Astrocyte (in vitro differentiated cells and primary cell): ENCODE measurements at places on chromosomes 5 and 9. TPM values are rescaled to one million over a fixed set of nuclear protein-coding genes. Genes with fewer than 3 reads are reported as not detected.
A peak's percentile ranks its signal among the peaks of the same experiment; 100 is the strongest.

Gene HAVCR1
- 1.3 and 2.0 TPM in 2 replicates for total RNA-seq

Gene CER1
- 2.2 and 2.8 TPM in 2 replicates for total RNA-seq

Gene ELP1
- 20.7 and 23.4 TPM in 2 replicates for total RNA-seq

Gene GTF3C4
- total RNA-seq: 27.3 and 27.9 TPM in 2 replicates

Gene PTPDC1
- total RNA-seq: 5.1 and 5.4 TPM in 2 replicates

Gene IL4
- total RNA-seq: not detected in 2 replicates

Gene PTGS1
- 0.23 and 0.41 TPM in 2 replicates for total RNA-seq

Gene SH2D3C
- 4.6 and 5.8 TPM in 2 replicates for total RNA-seq

GRCh38 chr5:139482050-139482889 is at the start of gene STING1:
Gene STING1, minus strand, starts transcription at chr5:139482758. Its CDS starts 1,054 bp downstream, at chr5:139481704.
- peak within 1 kb of the TSS; percentile 94 for H3K27ac ChIP-seq
- H3K4me1 ChIP-seq: peaks cover 23% of the 10 kb centered on the region
- DNase-seq: peak; percentile 93
- no peaks in the 10 kb centered on the region for H3K36me3 ChIP-seq
- H3K27me3 ChIP-seq: no peaks in the 10 kb centered on the region

- H3K27me3 ChIP-seq: peaks cover 8% of the 10 kb centered on the region
- H3K4me1 ChIP-seq: peaks cover 13% of the 10 kb centered on the region
- no peak overlapping the region for H3K4me3 ChIP-seq
- H3K27ac ChIP-seq: no peak overlapping the region
These were observed 60.7 kb downstream of the NRG2 start for GRCh38 chr5:139982157-139982974.

DNA sequence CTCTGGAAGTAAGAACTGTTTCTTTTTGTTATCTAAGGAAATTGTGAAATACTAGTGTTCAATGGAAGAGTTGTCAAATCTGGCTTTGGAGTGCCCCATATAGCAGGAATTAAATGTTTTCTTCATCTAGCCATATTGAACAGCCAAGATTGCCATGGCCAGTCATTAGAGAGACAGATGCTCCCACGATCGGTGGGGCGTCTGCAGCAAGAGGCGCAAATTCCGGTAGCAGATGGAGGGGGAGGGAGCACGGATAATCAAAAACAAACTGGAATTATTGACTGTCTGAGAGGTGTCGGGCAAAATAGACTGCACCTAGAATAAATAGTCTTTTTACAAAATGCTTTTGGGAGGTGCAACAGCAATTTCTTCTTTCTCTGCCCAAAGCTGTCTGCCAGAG is 139.1 kb upstream of the FSTL4 start:
- H3K27ac ChIP-seq: no peak overlapping the region
- no peaks in the 10 kb centered on the region for H3K36me3 ChIP-seq
- H3K4me3 ChIP-seq: no peak overlapping the region
- no peak for DNase-seq

DNA sequence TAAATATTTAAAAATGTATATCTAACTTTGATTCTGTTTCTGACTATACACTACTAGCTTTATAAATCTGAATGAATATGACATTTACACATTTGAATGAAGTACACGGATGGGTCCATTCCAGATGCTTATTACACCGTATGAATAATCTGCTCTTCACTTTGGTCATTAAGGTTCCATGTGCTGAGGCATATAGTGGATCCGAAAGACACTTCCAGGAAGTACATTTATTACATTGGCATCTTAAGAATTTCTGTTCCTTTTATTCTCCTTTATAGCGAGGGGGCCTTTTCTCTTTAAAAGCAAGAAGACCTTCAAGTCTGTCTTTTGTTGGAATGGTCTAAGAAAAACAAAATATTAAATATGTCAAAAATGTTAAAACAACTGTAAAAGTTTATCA is 147.6 kb downstream of the AUH start:
- no peaks in the 10 kb centered on the region for H3K36me3 ChIP-seq
- peak; percentile 48 for DNase-seq
- no peak overlapping the region for H3K4me3 ChIP-seq

- DNase-seq: no peak
- no peaks in the 10 kb centered on the region for H3K36me3 ChIP-seq
- H3K4me1 ChIP-seq: no peaks in the 10 kb centered on the region
- H3K27ac ChIP-seq: no peak overlapping the region
- H3K4me3 ChIP-seq: no peak overlapping the region
These were observed 1.9 kb downstream of the FOXB2 start for GRCh38 chr9:77021291-77021894.

DNA sequence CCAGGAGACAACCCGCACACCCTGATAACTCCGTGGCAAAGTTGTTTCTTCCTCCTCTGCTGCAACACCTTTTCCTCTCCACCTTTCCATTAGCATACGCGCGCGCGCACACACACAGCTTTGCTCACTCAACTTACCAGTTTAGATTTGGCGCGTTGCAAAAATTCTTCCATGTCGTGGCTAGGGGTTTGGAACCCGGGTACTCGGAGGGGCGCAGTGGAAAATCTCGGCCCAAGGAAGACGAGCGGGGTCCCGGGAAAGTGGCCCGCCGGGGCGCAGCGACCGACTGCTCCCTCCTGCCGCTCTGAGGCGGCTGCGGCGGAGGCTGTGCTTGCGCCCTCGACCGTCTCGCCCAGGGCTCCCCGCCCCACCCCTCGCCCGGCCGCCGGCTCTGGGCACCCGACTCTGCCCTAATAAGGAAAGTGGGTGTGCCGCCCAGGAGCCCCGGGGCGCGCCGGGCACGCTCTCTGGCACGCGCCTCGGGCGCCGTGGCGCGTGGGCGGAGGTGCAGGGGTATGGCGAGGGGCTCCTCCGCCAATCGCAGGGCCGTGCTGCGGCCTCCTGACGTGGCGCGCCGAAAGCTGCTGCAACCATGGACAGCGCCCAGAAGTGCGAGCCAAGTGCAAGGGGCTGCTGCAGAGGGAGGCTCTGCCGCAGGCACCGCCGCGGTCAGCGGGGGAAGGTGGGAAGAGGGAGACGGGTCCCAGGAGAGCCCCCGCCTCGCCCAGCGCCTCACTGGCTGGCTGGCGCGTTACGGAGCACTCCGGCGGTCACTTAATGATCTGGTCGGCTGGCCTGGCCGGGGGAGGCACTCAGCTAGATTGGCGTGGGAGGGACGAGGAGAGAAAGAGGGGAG is at the start of gene PRUNE2:
Gene PRUNE2, minus strand, starts transcription at position 324 of the 856 bp plus-strand sequence. Its CDS starts 151 bp downstream, at position 173.
- no peaks in the 10 kb centered on the region for H3K36me3 ChIP-seq
- H3K4me3 ChIP-seq: peak within 1 kb of the TSS; percentile 60
- DNase-seq: peak; percentile 84
- no peaks in the 10 kb centered on the region for H3K4me1 ChIP-seq

- DNase-seq: peak; percentile 98
- no peaks in the 10 kb centered on the region for H3K36me3 ChIP-seq
- H3K4me1 ChIP-seq: peaks cover 46% of the 10 kb centered on the region
- H3K27ac ChIP-seq: peak overlapping the region; percentile 84
- no peaks in the 10 kb centered on the region for H3K27me3 ChIP-seq
These were observed 26.2 kb downstream of the WWC1 start for GRCh38 chr5:168317521-168318147.

GRCh38 chr5:173806270-173807035 is 81.7 kb upstream of the CPEB4 start:
- no peaks in the 10 kb centered on the region for H3K36me3 ChIP-seq
- no peak overlapping the region for H3K4me3 ChIP-seq
- no peaks in the 10 kb centered on the region for H3K4me1 ChIP-seq
- DNase-seq: no peak

DNA sequence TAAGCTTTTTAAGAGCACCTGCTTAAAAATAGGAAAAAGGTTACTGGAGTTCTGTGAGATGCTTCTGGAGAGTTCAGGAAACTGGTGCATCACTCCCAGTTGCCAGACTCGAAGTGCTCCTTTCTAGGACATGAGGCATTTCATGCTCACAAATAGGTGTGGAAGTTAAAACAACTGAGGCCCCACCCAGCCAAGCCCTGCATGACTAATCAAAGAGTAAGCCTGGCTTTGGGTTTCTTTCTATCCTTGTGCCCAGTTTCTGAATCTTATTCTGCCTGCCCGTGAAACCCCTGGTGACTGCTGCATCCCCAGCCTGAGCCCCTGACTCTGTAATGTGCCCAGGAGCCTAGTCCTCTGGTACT is 7.7 kb downstream of the SPINK9 start:
- no peak overlapping the region for H3K4me3 ChIP-seq
- H3K36me3 ChIP-seq: no peaks in the 10 kb centered on the region
- no peaks in the 10 kb centered on the region for H3K4me1 ChIP-seq
- H3K27ac ChIP-seq: no peak overlapping the region
- no peaks in the 10 kb centered on the region for H3K27me3 ChIP-seq

GRCh38 chr5:132012371-132013005 is 1.0 kb upstream of the ACSL6 start:
- peaks cover 31% of the 10 kb centered on the region for H3K27me3 ChIP-seq
- no peaks in the 10 kb centered on the region for H3K36me3 ChIP-seq
- H3K27ac ChIP-seq: no peak overlapping the region
- DNase-seq: peak; percentile 48
- H3K4me1 ChIP-seq: no peaks in the 10 kb centered on the region

DNA sequence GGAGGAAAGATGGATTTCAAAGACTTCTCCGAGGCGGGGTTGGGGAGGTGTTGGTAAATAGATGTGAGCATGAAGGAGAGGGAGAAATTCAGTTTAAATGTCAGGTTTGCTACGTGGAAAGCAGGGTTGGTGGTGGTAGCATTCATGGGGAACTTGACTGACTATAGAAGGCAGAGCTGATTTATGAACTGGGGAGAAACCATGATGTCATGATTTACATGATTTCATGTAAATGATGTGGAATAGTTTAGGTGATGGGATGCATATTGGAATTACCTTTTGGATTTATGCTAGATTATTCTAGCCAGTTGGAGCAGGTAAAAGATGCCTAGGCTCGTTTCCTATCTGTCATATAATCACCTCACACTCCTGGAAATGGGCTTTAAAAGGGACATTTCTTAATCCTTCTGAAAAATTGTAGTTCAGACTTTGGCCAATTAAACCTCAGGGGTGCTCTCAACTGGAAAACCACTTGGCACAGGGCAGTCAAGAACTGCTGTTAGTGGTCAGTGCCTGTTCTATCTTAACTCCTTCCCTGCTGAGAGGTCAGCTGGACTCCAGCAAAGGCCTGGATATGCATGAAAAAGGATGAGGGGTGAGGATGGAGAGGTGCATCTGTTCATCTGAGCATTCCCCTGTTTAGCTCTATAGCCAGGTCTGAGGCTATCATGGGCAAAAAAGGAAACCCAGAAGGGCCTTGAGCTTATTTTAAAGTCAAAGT is 50.1 kb upstream of the BASP1 start:
- peaks cover 3% of the 10 kb centered on the region for H3K4me1 ChIP-seq
- H3K27ac ChIP-seq: no peak overlapping the region
- DNase-seq: peak; percentile 64
- H3K27me3 ChIP-seq: no peaks in the 10 kb centered on the region
- H3K4me3 ChIP-seq: no peak overlapping the region
- no peaks in the 10 kb centered on the region for H3K36me3 ChIP-seq

DNA sequence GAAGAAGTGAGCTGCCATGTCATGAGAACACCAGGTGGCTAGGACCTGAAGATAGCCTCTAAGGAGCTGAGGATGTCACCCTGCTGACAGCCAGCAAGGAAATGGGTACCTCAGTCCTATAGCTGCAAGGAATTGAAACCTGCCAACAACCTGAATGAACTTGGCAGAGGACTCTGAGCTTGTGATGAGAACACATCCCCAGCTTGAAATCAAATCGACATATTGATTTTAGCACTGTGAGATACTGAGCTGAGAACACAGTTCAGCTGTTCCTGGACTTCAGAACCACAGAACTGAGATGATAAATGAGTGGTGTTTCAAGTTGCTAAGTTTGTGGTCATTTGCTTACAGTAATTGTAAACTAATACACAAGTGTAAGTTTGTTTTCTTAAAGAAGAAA is 5.5 kb upstream of the RASEF start:
- peaks cover 4% of the 10 kb centered on the region for H3K27me3 ChIP-seq
- DNase-seq: peak; percentile 28
- H3K27ac ChIP-seq: no peak overlapping the region
- H3K36me3 ChIP-seq: no peaks in the 10 kb centered on the region

GRCh38 chr5:168686837-168687236 is 107.7 kb upstream of the PANK3 start:
- DNase-seq: no peak
- H3K4me3 ChIP-seq: no peak overlapping the region
- H3K27ac ChIP-seq: no peak overlapping the region
- no peaks in the 10 kb centered on the region for H3K27me3 ChIP-seq
- peaks cover 4% of the 10 kb centered on the region for H3K4me1 ChIP-seq

DNA sequence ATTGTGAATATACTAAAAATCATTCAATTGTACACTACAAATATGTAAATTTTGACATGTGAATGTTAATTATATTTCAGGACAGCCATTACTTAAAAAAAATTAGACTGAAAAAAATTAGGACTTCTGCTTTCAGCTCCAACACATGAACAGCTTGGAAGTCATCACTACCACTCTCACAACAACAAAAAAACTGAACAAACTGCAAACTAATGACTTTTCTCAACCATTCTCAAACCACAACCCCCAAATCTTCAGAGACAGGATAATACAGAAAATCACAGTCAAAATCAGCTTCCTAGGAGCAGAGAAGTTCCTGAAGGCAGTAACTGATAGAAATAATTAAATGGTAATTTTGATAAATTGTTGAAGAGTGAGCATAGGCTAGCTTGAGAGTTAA is 686.4 kb downstream of the TLE1 start:
- H3K4me3 ChIP-seq: no peak overlapping the region
- no peaks in the 10 kb centered on the region for H3K27me3 ChIP-seq
- H3K4me1 ChIP-seq: peaks cover 5% of the 10 kb centered on the region
- no peak overlapping the region for H3K27ac ChIP-seq
- H3K36me3 ChIP-seq: no peaks in the 10 kb centered on the region

- no peak for DNase-seq
- H3K27ac ChIP-seq: no peak overlapping the region
- H3K27me3 ChIP-seq: no peaks in the 10 kb centered on the region
- no peaks in the 10 kb centered on the region for H3K36me3 ChIP-seq
- no peak overlapping the region for H3K4me3 ChIP-seq
These were observed 39.7 kb downstream of the ROPN1L start for GRCh38 chr5:10481241-10481935.

GRCh38 chr9:89603767-89604665 is 796 bp upstream of the GADD45G start:
- H3K36me3 ChIP-seq: no peaks in the 10 kb centered on the region
- peaks cover 36% of the 10 kb centered on the region for H3K4me1 ChIP-seq
- peak overlapping the region; percentile 65 for H3K4me3 ChIP-seq
- peak; percentile 27 for DNase-seq
- peaks cover 25% of the 10 kb centered on the region for H3K27me3 ChIP-seq
- H3K27ac ChIP-seq: no peak overlapping the region

- H3K4me1 ChIP-seq: peaks cover 19% of the 10 kb centered on the region
- peak; percentile 99 for DNase-seq
- no peaks in the 10 kb centered on the region for H3K36me3 ChIP-seq
- H3K27me3 ChIP-seq: no peaks in the 10 kb centered on the region
- peak overlapping the region; percentile 74 for H3K27ac ChIP-seq
These were observed 357.6 kb upstream of the RPS23 start for GRCh38 chr5:82635561-82636288.

GRCh38 chr5:59678943-59679342 is 214.6 kb downstream of the PDE4D start:
- no peak overlapping the region for H3K4me3 ChIP-seq
- no peaks in the 10 kb centered on the region for H3K4me1 ChIP-seq
- H3K27me3 ChIP-seq: no peaks in the 10 kb centered on the region
- no peak overlapping the region for H3K27ac ChIP-seq
- no peaks in the 10 kb centered on the region for H3K36me3 ChIP-seq
- no peak for DNase-seq
